ENCODE measurements at places on chromosomes 4 and X.

DNA sequence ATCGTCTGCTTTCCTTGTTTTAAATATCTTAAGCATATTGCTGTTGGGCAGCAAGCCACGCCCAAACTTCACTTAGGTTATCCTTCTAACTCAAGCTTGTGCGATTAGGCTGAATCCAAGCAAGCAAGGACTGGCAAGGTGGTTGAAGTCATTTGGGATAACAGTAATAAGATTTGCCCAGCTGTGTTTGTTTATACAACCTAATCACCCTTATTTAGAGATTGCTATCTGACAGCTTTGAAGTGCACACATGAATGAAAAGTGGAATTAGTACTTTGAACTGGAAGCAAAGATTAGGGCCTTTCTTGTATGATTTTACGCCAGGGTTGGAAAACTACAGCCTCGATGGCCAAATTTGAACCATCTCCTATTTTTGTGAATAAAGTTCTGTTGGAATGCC lies 182.1 kb downstream of the ASB9 start:
- no peak for DNase-seq

GRCh38 chrX:21960569-21961541 lies 20.3 kb downstream of the SMS start:
- DNase-seq: peak; percentile 22

- no peak for DNase-seq
Measured at GRCh38 chr4:37896206-37896860, 5.4 kb downstream of the TBC1D1 start.

DNA sequence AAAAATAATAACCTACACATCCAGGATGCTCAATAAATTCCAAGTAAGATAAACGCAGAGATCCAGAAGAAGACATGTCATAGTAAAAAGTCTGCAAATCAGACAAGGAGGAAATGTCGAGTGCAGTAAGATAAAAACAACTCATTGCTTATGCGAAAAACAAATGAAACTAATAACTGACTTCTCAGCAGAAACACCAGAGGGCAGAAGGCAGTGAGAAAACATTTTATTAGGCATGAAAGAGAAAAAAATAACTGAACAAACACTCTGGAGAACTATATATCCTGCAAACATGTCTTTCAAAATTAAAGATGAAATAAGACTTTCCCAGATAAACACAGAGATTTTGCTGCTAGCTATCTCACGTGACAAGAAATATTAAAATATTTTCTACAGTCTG lies 201.3 kb upstream of the CTSO start:
- no peak for DNase-seq

DNA sequence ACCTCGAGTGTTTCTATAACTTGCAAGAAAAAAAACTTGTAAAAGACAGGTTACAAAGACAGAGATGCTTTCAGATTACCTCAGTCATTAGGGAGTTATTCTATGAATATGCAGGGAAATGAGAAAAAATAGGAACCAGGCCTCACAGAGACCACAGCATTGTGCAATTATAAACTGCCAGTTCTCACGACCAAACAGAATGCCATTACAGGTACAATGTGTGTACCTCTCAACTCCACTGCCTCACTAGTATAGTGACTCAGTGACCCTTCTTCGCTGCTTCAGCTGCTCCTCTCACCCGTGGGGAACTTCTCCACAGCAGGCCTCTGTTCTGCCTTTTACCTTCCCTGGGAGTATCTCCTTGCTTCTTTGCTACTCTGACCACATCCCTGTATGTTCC lies 2.3 kb upstream of the HTATSF1 start:
- peak; percentile 31 for DNase-seq

DNA sequence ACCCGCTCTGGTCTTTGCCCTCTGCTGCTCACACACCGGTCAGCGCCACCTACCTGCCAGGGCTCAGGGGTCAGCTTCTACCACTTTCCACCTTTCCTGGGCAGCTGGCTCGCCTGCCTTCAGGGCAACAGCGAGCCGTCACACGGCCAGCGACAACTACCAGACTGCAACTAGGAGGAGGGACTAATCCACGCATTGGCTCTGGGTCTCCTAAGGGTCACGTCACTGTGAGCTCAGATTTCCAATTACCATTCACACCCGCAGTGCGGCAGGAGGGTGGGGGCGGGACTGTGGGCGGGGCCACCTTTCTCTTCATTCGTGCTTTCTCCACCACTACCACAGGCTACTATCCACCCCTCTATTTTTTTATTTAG lies at the start of gene BEX5:
Gene BEX5, minus strand, starts transcription at position 172 of the 374 bp plus-strand sequence. CDS start 1,712 bp downstream, outside the sequence.
- DNase-seq: peak; percentile 0

DNA sequence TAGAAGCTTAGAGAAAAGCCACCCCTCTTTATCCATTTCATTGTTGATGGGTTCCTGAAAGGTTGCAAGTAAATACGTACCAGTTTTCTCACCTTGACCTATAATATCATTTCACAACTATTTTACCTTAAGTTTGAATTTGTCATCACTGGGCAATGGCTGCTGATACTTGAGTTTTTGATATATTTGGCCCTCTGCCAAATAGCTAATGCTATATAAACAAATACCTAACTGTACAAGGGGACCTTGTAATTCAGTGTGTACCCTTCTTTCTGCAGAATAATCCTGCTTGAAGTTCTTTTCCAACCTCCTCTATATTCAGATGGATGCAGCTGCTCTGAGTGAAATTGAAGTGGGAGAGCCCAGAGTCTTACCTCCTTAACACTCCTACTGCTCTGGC lies 19.0 kb upstream of the GLUD2 start:
- no peak for DNase-seq

DNA sequence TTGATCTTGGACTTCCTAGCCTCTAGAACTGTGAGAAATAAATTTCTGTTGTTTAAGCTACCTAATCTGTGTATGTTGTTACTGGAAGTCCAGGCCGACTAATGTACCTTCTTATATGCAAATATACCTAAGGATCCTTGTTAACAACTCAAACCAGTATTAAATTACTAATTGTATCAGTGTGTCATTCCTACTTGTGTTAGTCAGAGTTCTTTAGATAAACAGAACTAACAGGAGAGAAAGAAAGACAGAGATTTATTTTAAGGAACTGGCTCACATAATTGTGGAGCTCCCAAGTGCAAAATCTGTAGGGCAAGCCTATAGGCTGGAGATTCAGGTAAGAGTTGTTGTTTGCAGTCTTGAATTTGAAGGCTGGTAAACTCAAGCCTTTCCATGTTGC lies 120.0 kb downstream of the ADGRL3 start:
- no peak for DNase-seq

GRCh38 chr4:40811956-40812355 lies 62.2 kb downstream of the NSUN7 start:
- DNase-seq: peak; percentile 94

DNA sequence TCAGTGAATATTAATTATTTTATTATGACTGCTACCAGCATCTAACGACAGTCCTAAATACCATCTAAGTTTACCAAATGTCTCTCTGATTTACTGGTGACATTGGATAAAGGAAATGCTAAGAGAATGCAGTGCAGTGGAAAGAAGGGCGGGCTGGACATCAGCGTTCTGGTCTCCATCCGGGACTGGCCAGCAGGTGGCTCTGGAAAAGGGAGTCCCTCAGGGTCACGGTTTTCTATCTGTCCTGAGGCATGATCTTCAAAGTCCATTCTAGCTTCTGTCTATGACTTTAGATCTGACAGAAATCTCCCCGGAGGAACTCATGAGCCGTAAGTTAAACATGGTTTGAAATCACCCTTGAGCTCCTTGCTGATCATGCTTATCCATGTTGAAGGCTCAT lies 3.3 kb downstream of the TRIM2 start:
- DNase-seq: no peak

DNA sequence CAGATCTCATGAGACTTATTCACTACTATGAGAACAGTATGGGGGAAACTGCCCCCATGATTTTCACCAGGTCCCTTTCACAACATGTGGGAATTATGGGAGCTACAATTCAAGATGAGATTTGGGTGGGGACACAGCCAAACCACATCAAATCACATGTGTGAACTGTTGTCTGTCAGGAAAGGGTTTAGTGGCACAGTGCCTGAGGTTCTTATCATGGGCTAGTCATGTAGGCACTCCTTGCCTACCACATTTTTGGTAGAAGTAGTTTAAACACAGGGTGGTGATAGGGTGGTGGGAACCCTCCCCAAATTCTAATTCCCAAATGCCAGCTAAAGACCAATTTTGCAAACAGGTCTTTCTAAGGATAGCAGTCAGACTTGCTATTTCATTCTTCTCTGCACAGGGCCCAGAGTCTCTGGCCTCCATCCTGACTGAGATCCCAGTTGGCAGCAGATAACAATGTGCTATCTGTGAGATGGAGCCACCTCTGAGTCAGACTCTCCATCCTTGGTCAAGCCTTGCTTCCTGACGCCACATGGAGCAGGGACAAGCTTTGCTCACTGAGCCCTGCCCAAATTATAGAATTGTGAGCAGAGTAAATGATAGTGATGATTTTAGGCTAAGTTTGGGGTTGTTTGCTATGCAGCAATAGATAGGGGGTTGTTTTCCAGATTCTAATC lies 33.5 kb upstream of the SETD7 start:
- DNase-seq: no peak

- peak; percentile 52 for DNase-seq
Measured at GRCh38 chrX:101442085-101442484, 34.1 kb downstream of the HNRNPH2 start.

- DNase-seq: peak; percentile 31
Measured at GRCh38 chr4:38177035-38177546, 216.9 kb downstream of the PTTG2 start.

DNA sequence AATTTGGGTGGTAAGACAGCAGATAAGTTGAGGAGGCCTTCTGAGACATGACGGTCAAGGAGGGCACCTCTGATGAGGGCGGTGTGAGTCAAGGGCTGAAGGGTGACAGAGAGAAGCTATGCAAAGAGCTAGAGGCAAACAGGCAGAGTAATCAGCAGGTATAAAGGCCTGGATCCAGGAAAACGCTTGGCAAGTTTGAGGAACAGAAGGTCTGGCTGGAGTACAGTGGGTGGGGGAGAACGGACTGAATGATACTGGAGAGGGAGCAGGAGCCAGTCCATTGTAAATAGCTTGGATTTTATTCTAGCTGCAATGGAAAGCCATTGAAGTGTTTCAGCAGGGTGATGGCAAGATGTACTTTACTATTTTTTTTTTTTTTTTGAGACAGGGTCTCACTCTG lies 39.3 kb downstream of the RAB33B start:
- DNase-seq: no peak

- no peak for DNase-seq
Measured at GRCh38 chr4:56296526-56296925, 90.8 kb downstream of the AASDH start.

DNA sequence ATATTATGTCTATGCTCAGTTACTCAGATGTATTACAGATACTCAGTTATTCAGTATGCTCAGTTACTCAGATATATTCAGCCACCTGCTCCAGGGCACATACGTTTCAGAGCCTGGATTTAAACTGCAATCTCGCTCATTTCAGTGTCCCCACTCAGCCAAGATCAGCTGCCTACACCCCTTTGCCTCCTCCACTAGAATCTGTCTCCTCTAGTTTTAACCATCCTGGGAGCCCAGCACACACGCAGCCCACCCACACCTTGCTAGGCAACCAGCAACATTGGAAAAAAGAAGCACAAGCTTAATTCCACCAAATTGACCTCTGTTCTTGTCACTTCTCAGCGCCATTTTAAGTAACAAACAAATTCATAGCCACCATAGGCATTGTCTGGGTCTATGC lies 246.2 kb downstream of the QDPR start:
- DNase-seq: no peak

- DNase-seq: no peak
Measured at GRCh38 chrX:47687263-47687662, 28.3 kb upstream of the UXT start.

GRCh38 chr4:47972181-47972580 lies 44.3 kb downstream of the CNGA1 start:
- peak; percentile 71 for DNase-seq

GRCh38 chr4:114156371-114156770 lies 176.9 kb upstream of the ARSJ start:
- no peak for DNase-seq

GRCh38 chr4:132614682-132615081 lies 534.4 kb upstream of the PCDH10 start:
- no peak for DNase-seq

- no peak for DNase-seq
Measured at GRCh38 chrX:95059909-95060308, 1385.9 kb downstream of the FAM133A start.

- no peak for DNase-seq
Measured at GRCh38 chr4:28675582-28675981, 1814.9 kb downstream of the STIM2 start.

- no peak for DNase-seq
Measured at GRCh38 chrX:24110069-24110468, 39.5 kb upstream of the ZFX start.

DNA sequence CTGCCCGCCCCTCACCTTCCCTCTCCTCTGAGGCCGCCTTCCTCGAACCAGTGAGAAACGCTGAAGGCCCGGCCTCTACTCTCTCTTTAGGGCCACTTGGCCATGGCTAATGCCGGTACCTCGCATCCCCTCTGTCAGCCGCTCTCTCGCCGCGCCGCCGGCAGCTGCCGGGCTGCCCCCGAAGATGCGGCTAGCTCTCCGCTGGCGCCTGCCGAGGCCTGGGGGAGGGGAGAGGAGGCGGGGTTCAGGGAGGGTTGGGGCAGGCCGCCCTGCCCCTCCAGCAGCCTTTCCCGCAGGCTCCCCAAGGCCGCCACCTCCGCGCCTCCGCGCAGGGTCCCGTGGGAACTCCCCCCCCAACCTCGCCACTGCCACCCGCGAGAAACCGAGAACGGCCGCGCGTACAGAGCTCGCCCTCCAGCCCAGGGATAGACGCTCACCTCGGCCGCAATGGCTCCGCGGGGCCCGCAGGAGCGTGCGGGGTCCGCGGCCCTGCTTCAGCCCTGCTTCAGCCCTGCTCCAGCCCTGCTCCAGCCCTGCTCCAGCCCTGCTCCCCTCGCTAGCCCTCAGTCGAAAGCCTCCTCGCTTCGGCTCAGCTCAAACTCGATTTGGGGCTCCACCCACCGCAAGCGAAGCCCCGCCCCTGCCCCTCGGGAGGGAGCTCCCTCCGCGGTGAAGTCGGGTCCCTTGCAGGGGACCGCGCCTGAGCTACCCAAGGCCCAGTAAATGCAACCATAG lies at the start of gene HUWE1:
Gene HUWE1, minus strand, starts transcription at position 569 of the 735 bp plus-strand sequence. CDS start 32,612 bp downstream, outside the sequence.
- peak; percentile 59 for DNase-seq

- DNase-seq: no peak
Measured at GRCh38 chrX:112820364-112821268, 20.0 kb downstream of the AMOT start.

DNA sequence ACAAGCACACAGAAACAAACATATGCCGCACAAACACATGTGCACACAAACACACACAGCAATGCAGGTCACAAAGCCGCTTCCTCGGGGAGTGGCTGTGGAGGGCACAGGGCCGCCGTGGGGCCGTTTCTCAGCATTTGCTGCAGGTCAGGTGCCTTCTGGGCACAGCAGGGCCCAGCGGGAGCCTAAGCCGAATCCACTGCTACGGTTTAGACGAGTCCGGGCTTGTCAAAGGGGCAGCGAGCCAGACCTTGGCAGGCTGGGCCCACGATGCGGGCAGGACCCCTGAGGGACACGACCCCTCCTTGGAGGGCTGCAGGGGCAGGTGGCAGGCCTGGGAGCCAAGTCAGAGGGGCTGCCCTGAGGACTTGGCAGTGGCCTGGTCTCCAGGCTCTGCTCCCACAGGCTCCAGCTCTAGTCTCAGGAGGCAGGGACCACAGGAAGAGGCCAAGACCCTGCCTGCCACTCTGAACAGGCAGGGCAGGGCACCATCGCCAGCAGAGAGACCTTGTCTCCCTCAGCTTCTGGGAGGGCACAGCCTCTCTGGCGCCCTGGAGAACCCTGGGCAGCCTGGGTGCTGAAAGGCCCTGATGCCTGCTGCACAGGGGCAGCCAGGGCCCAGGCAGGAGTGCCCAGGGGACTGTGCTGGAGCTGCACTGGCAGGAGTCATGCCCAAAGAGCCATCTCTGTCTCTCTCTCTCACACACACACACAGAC lies 5.5 kb upstream of the ATP2B3 start:
- no peak for DNase-seq

GRCh38 chrX:84956304-84956703 lies 47.4 kb upstream of the APOOL start:
- no peak for DNase-seq

Data from inflammatory macrophage (primary cell).